ENCODE measurements at places on chromosomes 7 and 10.

DNA sequence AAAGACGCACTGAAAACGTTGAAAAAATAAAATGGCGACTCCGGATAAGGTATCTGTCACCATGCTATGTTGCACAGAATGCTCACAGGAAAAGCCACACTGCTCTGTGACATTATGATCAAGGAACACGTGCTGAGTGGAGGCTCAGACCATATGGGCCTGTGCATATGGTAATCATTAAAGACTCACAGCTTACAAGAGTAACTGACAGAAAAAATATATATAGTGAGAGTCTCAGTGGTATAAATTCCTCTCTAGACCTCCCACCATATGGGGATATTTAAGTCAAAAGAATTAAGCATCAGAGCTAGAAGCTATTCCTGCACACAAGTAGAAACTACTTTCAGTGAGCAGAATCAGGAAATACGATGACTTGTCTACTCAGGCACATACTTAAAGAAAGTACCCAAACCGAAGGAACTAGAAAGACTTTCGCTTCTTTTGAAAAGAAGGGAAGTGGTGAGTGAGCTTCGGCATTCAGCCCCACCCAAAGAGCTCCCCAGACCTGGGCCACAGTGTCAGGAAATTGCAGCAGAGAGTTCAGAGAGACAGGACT is 65.1 kb upstream of the MPP7 start:
- peak; percentile 20 for DNase-seq

DNA sequence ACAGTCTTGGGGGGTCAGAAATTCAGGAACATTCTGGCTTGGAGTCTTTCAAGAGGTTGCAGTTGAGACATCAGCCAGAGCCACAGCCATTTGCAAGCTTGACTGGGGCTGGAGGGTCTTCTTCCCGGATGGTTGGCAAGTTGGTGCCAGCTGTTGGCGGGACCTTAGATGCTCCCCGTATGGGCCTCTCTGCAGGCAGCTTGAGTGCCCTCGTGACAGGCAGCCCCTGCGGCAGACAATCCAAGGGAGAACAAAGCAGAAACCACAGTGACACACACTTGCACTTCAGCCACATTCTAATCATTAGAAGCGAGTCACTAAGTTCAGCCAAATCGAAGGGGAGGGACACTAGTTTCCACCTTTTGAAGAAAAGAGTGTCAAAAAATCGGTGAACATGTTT is 59.4 kb upstream of the MXI1 start:
- no peak for DNase-seq

DNA sequence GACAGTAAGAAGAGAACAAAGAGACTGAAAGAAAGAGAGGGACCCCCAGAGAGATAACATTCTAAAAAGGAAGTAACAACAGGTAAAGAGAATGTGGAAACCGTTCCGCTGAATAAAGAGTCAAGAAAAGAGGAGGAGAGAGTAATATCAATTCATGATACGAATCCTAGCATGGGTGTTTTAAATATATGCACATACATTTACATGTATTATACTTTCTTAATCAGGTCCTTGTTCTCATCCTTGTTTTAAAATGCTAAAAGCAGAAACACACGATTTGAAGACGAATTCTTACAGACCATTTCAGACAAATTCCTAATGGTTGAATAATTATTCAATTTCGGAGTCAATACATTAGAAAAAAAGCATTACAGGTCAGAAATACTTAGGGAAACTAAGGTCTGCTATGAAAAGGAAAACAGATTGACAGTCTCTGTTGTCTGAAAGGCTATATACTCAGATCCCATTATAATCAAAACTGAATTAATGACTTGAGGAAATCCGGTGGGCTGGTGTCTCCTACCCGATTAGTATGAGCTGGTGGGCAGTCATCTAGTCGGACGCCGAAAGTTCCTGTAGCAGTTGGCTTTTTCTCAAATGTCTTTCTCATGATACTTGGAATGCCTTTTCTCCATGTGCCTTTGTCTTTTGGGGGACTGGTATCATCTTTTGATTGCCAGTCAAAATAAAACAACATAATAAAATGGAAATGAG is 127.3 kb downstream of the ARHGAP21 start:
- no peak for DNase-seq

- no peak for DNase-seq
Observed at GRCh38 chr7:39810204-39810642, 139.8 kb upstream of the CDK13 start.

GRCh38 chr10:19168584-19168983 is 120.0 kb downstream of the MALRD1 start:
- no peak for DNase-seq

- no peak for DNase-seq
Observed at GRCh38 chr7:150948791-150949251, 29.3 kb downstream of the KCNH2 start.

- DNase-seq, result no peak
Observed at GRCh38 chr7:128037081-128037480, 5.8 kb upstream of the LRRC4 start.

DNA sequence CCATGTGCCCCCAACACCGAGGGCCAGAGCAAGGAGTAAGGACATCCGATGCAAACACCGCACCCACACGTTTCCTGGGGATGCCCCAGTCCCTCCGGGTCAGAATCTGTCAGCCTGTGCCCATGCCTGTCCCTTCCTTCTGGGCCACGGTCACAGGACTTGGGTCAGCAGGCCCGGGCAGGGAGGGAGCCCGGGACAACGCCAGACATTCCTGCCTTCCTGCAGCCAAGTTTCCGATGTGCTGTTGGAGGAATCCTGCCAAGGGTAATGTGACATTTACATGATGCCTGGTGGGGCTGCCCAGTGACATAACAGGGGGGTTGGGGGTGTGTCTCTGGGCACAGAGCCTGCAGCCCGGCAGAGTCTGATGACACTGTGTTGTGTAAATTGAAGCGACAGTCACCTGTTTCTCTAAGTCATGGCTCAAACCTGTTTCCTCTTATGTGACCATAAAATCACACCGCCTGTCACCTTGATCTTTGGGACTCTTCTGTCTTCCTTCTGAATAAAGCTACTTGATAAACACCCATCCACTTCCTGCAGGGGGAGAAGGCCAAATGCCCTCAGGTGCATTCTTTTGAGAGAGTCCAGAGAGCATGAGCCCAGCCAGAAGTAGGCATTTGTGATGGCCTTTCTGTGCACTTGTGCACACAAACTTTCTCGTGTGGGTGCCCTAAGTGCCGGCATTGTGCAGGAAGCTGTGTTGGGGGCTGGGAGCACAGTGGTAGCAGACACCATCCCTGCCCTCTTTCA is 175.3 kb upstream of the RHEB start:
- DNase-seq, result no peak

- DNase-seq, result no peak
Observed at GRCh38 chr10:63221950-63222349, 88.8 kb downstream of the NRBF2 start.

GRCh38 chr7:31340603-31341002 is at the start of gene NEUROD6:
Gene NEUROD6, minus strand, starts transcription at chr7:31340726. Its CDS starts 1,458 bp downstream, at chr7:31339268.
- DNase-seq, result no peak

GRCh38 chr10:95319239-95319638 is 28.4 kb upstream of the PDLIM1 start:
- DNase-seq, result no peak

GRCh38 chr10:43136432-43136831 is 1.8 kb upstream of the CSGALNACT2 start:
- DNase-seq, result no peak

DNA sequence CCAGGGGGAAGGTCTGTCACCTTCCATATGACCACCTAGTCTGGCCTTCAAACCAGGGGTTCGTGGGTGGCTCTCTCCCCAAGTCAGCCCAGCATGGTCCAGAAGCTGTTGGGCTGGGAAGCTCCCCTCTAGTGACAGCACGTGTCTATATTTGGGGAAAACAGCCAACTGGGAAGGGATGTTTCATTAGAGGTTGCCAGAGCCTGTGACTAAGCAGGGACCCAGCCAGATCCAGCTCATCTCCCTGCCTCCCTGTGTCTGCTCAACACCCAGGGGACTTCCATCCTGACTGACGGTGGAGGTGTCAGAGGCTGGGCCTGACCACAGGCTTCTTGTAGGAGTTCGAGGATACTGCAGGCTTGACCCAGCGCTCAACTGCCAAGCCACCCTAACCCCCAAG is 10.5 kb downstream of the STYXL1 start:
- no peak for DNase-seq

DNA sequence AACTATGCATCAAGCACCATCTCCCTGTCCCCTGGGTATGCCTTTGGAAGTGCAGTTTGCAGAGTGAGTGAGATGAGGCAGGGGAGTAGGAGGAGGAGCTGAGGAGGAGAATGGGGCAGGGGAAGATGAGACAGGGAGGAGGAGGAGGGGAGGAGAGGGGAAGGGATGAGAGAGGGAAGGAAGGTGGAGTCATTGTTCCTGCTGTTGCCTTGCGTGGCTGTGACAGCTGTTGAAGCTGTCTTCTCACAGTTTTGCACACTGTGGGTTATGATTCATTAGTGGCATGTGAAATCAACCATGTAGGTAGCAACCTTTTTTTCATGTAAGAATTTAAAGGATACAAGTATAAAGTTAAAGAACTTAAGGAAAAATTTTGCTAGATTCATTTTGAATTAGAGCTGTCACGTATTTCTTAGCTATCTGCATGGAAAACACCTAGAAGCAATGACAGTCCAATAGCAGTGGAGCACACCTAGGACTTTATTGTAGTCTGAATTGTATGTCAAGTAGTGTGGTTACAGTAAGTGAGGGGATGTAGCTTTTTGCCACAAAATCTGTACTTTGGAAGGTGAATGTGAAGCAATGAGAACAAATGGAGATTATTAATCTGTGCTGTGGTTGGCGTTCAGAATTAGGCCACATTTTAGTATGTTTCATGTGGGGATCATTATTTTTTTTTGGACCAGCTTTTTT is 21.7 kb downstream of the CCM2 start:
- DNase-seq, result no peak

DNA sequence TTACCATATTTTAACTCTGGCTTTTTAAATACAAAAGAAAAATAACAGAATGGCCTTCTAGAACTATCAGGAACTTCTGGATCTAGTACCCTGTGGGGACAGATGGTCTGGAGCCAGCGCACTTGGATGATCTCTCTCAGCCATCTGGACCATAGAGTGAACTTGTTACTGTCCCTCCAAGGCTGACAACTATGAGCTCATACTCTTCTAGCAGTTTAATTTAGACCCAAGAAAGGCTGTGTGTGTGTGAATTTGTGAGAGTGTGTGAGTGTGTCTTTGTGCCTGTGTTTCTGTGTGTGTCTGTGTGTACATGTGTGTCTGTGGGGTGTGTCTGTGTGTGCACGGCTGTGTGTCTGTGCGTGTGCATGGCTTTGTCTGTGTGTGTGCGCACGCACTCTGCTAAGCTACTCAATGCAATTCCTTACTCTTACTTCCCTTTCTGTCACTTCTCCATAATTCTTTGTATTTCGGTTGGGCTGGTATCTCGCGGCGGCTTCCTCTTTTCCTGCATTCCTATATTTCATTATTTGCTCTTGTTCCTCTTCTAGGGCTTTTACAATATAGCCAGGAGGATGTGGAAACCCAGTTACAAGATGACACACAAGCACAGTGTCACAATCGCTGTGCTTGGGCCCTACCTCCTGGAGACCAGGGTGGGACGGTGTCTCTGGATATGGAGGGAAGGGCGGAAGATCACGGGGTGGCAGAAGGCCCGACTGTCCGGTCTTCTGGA is 51.9 kb downstream of the IKZF1 start:
- DNase-seq, result no peak

- DNase-seq, result no peak
Observed at GRCh38 chr7:128672927-128673517, 930 bp downstream of the GARIN1A start.

- no peak for DNase-seq
Observed at GRCh38 chr10:13784067-13784466, 197.3 kb downstream of the PRPF18 start.

DNA sequence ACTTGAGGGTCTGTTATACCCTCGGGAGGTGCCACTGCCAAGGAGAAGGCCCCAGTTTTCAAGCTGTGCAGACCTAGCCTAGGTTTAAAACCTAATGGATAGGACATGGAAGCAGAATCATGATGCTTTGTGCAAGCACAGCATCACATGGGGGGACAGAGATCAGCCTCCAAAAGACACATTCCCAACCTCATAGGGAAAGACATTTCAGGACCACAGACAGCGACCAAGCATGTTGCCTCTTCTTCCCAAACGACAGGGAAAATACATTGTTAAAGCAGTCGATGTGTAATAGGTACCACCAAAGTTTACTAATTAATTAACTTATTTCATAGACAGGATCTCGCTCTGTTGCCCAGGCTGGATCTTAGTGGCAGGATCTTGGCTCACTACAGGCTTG is 573.9 kb downstream of the TCERG1L start:
- no peak for DNase-seq

DNA sequence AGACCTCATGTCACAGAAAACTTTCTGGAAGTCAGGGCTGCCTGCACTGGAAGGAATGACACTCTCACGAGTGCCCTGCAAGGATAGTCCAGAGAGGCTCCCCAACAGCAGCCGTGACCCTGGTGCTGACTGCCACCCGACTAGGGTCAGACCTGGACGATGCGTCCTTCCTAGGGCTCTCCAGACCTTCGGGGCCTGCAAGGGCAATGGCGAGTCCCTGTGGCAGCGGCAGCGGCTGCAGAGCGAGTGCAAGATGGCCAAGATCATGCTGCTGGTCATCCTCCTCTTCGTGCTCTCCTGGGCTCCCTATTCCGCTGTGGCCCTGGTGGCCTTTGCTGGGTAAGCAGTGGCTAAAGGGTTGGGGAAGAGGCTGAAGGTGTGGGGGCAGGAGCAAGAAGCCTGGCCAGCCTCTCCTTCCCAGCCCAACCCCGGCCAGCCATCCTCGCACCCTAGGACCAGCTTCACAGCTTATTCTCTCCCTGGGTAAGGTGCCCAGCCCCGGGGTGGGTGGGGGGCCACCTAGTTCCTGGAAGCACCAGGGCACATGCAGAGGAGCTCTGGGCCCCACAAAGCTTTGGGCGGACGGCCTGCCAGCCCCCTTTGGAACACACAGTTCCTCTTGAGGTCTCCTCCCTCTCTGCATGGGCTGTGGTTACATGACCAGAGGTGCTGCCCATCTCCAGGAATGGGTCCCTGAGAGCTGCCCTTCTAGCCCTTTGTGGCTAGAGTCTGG is 5.5 kb downstream of the OPN4 start:
- no peak for DNase-seq

DNA sequence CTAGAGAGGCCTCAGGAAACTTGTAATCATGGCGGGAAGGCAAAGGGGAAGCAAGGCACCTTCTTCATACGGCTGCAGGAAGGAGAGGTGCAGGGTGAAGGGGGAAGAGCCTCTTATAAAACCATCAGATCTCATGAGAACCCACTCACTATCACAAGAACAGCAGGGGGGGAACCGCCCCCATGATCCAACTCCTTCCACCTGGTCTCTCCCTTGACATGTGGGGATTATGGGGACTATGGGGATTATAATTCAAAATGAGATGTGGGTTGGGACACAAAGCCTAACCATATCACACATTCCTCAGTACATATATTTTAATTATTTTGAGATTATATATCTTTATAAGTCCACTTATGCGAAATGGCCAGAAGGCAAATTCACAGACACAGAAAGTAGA is 8.9 kb downstream of the HK1 start:
- no peak for DNase-seq

DNA sequence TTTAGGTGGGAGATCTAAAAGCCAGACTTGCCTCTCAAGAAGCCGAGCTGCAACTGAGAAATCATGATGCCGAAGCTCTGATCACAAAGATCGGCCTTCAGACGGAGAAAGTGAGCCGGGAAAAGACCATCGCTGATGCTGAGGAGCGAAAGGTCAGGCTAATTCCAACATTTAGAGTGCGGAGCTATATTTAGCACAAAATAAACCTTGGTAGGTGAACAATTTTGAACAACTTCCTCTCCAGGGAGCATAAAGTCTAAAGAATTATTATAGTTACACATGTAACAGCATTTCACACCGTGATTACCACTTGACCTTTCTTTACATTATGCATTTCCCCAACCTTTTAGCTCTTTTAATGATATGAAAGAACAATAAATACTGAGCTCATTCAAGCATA is 166.7 kb downstream of the CDCA7L start:
- DNase-seq, result no peak
